ENCODE measurements at places on chromosomes 11 and 22.
A peak's percentile ranks its signal among the peaks of the same experiment; 100 is the strongest.

DNA sequence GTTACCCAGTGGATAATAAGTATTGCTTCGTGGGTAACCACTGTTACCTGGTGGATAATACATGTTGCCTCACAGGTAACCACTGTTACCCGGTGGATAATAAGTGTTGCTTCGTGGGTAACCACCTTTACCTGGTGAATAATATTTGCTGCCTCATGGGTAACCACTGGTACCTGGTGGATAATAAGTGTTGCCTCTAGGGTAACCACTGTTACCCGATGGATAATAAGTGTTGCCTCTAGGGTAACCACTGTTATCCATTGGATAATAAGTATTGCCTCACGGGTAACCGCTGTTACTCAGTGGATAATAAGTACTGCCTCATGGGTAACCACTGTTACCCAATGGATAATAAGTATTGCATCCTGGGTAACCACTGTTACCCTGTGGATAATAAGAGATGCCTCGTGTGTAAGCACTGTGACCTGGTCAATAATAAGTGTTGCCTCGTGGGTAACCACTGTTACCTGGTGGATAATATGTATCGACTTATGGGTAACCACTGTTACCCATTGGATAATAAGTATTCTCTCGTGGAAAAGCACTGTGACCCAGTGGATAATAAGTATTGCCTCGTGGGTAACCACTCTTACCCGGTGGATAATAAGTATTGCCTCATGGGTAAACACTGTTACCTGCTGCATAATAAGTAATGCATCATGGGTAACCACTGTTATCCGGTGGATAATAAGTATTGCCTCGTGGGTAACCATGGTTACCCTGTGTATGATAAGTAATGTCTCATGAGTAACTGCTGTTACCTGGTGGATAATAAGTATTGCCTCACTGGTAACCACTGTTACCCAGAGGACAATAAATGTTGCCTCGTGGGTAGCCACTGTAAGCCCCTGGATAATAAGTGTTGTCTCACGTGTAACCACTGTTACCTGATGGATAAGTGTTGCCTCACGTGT lies 20.1 kb upstream of the NXPE4 start:
- DNase-seq, result no peak

- no peak for DNase-seq
Observed at GRCh38 chr22:19002684-19003038, 66.6 kb upstream of the PRODH start.

DNA sequence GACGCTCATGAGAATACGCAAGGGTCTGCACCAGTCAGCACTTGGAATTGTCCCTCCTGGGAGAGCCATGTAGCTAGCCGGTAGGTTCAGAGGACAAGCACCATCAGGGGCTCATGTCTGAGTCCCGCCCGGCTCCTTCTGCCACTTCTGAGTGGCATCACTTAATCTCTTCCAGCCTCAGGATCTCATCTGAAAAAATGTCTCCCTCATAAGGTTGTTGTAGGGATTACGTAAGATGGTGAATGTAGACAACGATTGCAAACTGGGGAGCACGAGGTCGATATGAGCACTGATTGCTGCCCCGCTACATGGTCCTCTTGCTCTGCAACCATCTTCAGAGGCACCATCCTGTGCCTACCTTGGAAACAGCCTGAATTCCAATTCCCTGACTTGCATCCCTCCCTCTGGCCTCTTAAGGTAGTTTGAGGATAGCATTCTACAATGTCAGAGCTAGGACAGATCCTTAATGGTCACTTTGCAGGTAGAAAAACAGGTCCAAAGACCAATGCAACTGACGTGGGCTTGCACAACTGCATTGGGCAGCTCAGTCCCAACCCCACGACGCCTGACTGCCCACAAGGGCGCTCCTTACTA lies 115.8 kb upstream of the TMEM45B start:
- DNase-seq, result no peak

DNA sequence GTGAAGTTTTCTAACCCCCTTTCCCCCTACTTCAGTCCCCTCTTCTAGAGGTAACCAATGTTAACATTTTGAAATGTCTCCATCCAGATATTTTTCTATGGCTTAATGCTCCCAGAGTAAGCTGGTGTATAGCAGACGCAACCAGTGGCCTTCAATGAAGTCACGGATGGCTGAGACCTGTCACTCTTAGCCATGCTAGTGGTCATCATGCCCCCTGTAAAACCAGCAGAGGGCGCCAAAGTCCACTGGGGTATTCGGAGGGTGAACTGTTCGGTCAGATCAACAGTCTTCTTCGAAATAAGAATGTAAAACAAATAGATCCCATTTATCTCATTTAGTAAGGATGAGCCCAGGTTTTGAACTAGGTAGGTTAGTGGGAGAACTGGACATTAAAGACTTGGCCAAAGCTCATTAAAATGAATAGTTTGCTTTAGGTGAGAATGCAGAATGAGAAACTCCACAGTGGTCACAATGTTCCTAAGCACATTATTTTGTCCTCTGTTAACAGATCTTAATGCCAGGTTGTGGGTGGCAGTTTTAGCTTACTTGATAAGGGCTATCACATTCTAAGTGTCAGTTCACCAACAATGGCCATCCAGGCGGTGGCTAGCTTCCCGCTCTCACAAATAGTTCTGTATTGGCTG lies 8.6 kb upstream of the MMP8 start:
- DNase-seq, result peak; percentile 48

DNA sequence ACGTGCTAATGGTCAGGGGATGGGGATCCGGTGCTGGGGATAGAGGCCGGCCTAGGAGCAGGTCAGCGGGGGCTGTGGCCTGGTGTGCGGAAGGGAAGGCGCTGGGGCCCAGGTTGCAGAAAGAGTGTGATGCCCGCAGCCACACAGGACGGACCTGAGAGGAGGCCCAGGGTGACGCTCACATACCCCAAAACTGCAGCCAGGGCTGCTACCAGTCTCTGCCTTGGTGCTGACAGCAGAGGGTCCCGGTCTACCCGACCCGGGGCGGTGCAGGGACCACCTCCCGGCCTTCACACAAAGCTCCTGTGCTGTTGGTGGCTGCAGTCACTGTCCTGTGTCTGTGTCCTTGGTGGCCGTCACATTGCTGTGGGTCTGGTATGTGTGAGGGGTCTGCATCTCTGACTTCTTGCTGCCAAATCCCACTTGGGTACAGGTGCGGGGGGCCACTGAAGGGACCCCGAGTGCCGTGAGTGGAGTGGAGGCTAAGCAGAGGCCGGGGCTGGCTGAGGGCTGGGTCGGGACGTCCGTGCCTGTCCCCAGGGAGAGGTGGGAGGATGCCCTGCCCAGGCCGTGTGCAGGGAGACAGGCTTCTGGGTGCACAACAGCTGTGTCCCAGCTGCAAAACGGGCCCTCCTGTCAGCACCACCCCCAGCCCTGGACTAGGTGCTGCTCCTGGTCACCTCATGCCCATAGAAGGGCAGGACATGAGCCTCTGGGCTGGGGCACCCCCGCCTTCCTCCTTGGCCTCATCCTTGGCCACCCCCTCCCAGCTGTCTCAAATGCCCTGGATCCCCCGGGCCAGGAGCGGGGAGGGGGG lies 1.5 kb downstream of the LSP1 start:
- no peak for DNase-seq

All from NT2/D1 (cell line).